ENCODE measurements at places on chromosomes 16 and 17. TPM values are rescaled to one million over a fixed set of nuclear protein-coding genes. Genes with fewer than 3 reads are reported as not detected.

Gene TAOK2
- total RNA-seq: 47.9 TPM

Gene TK1
- 4.1 TPM for total RNA-seq

Gene CES5A
- total RNA-seq: 0.56 TPM

Gene SGSM2
- total RNA-seq: 42.6 TPM

Gene TCAP
- 0.44 TPM for total RNA-seq

Gene PDIA2
- 0.45 TPM for total RNA-seq

Gene SLC5A2
- total RNA-seq: 0.19 TPM

Gene TPPP3
- 118 TPM for total RNA-seq

Gene C16orf92
- not detected for total RNA-seq

Gene ZFP1
- 5.7 TPM for total RNA-seq

Gene FAM83G
- total RNA-seq: 131 TPM

Gene GNG13
- not detected for total RNA-seq
